ENCODE measurements at places on chromosomes 7 and 10.
A peak's percentile ranks its signal among the peaks of the same experiment; 100 is the strongest.

GRCh38 chr7:151133986-151134742, 33.3 kb downstream of the GBX1 start:
- no peak for DNase-seq

DNA sequence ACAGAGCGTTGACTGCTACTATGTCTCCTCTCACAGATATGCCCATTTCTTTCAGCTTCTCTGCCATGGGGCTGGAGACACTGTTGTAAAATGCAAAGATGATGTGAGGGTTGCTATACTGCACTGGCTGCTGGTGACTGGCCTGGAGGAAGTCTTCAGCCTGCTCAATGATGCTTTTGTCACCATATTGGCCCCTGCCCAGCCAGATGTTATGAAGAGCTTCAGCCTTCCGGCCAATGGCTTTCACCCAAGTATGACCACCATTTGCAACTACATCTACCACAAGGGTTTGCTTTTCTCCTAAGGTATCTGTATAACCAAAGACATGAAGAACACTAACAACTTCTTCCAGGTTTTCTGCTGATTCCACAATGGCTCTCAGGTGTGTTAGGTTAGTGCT, 1.6 kb downstream of the C7orf25 start:
- DNase-seq = no peak

- no peak for DNase-seq
These were observed 125.3 kb upstream of the CELF2 start for GRCh38 chr10:10892290-10892875.

DNA sequence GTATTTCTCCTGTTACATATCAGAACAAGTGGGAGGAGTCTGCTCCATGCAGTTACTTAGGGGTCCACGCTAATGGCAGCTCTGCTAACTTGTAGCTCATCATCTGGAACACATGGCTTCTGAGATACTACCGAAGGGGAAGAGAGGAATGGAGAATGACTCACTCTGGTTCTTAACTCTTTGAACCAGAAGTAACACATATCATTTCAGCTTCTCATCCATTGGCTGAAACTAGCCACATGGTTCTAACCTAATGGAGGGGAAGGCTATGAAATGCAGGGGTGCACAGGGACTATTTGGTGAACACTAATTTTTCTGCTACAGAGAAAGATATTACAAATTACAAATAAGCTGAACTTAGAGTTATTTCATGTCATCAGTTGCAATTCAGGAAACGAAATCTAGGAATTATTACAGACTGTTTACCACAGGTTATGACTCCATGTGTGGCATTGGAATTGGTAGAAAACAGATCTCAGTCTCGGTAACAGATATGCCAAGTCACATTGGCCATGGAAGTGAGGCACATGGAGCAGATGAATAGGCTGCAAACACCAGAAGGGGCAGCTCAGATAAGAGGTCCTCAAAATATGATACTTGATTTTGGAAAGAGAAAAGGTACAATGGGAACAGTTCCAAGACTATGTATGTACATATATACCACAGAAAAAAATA, 9.4 kb upstream of the KAT6B start:
- DNase-seq = no peak

GRCh38 chr7:96311967-96312366, 9.9 kb downstream of the SLC25A13 start:
- no peak for DNase-seq

GRCh38 chr7:105652359-105652993, 71.2 kb upstream of the EFCAB10 start:
- peak; percentile 73 for DNase-seq

DNA sequence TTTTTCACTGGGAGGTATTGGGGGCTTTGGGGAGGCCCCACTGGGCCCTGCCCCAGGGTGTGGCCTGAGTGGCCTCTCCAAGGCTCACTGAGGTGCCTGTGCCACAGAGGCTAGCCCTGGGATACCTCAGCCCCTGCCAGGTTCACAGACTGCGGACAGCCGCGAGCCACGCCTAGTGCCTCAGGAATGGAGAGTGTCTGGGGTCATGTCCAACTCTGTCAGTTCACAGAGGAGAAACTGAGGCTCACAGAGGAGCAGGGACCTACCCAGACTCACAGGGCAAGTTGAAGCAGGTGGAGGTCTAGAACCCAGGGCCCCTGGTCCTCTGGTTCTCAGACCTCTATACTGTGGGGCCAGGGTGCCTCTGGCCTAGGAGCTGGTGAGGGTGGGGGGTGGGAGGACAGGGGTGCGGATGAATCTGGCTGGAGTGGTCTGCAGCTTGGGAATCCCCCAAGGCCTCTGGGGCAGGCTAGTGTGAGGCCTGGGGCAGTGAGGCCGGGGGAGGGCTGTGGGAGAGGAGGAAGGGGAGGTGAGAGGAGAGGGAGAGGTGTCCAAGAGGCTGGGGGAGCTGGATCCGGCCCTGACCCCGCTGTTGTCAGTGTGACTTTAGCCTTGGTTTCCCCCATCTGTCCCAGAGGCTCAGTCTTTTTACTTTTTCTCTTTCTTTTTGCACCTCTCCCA, 20.0 kb downstream of the NEURL1 start:
- DNase-seq = no peak

DNA sequence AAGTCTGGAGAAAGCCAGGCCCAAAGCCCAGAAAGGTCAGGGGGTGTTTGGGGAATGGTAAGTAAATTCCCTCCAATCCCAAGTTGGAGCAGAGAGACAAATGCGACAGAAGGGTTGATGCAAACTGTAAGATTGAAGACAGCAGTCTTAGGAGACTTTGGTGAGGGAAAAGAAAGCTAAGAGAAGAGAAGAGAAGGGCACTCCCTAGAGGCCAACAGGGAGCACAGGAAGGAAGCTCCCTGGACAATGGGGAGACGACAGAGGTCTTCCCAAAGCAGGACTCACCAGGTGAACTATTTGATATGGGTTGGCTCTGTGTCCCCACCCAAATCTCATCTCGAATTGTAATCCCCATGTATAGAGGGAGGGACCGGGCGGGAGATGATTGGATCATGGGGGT, 151.5 kb downstream of the KIF20B start:
- no peak for DNase-seq

DNA sequence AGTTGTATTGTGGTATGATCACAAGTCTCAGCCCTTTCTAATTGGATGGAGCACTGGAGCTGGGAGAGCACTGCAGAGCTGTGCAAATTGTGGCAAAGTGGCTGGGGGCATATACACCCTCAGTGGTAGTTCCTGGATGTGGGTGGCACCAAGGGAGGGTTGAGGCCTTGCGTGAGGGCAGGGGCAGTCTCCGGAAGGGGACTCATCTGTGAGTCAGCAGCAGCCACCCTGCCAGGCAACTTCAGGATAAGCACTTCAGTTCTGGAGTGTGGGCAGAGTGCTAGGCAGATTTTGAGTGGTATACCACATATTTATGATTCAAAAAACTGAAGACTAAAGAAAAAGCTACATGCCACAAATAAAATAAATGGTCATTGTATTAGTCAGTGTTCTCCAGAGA, 210.5 kb downstream of the ETV1 start:
- DNase-seq = peak; percentile 40
